ENCODE measurements at places on chromosomes 4 and X. TPM values are rescaled to one million over a fixed set of nuclear protein-coding genes. Genes with fewer than 3 reads are reported as not detected.

DNA sequence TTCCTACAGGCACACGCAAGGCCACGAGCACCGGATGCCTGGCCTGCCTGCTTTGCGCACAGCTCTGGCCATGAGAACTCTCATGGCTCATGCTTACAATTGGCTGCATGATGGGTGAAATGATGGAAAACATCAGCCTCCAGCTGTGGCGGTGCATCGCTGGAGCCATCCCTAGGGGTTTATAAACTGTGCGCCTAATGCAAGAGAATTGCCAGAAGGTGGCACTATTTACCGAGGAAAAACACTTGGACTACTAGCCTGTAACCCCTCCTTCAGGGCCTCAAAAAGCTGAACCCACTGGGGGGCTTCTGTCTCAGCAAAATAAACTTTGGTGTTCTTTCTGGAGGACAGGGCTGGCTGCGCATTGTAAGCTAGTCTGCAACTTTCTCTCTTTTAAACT, 51.9 kb downstream of the PHKA2 start:
- DNase-seq: peak; percentile 15

DNA sequence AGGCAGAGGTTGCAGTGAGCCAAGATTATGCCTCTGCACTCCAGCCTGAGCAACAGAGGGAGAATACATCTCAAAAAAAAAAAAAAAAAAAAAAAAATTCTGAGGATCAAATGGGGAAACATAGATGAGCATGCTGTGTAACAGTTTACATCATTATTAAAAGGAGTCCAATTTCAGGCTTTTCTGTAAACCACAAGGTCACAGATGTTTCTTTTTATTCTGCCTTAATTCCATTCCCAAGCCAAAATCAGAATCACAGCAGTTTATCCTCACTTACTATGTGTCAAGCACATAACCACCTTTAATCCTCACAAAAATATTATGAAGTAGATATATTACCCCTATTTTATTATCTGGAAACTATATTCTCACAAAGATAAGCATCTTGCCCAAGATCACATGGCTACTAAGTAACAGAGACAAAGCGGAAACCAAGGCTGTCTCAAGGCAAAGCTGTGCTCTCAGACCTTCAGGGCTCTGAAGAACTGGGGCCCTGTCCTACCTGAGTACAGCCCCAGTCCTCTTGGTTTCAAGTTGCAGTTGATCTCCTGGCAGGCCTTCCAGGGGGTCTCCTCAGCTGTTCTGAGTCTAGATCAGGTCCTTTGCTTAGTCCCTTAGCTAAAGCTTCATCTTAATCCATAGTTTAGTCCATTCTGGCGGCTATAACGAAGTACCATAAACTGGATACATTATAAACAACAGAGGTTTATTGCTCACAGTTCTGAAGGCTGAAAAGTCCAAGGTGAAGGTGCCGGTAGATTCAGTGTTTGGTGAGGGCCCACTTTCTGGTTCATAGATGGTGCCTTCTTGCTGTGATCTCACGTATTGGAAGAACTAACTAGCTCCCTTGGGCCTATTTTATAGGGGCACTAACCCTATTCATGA, 141.3 kb downstream of the PALLD start:
- no peak for DNase-seq

GRCh38 chrX:67104982-67105757, 438.7 kb upstream of the AR start:
- DNase-seq: no peak

DNA sequence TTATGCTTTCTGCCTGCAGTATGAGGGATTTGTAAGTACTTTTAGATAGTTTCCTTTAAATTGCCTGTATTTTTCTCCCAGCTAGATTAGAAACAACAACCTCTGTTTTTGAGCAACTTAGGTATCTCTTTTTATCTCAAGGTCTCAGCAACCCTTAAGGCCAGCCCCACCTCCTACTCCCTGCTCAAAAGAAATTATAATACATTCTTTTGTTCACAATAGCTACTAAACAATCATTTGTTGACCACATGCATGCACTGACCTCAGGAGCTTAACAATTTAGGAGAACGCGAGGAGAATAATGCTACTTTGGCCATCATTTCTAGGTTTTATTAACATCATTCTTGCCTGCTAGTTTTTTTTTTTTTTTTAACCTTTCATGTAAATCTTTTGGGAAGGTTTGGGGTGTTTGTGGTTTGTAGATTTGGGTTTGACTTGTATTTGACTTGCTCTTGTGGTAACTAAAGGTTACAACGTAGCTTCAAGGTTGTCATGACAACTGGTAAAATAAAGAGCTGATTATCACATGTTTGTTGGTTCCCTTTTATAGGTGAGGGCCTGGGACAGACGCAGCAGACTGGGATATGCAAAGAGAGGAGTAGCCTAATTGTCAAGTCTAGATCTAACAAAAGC, 145.4 kb upstream of the PLAC1 start:
- DNase-seq: no peak

DNA sequence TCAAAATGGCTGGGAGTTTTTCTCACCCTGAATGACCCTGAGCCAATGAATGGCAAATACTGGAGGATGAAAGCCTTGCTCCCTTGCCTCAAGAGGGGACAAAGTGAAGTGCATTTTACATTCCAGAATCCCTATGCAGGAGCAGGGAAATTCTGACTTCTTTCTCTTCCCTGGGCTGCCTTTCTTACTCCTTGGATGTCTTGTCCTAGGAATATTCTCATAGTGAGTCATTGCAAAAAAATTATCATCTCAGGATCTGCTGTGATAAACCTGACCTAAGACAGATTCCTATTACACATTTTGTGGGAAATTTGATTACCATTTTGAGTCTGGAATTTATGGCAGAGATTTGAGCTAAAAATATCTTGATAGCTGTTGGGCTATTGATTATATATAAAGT, 199.9 kb downstream of the TMA16 start:
- no peak for DNase-seq

- DNase-seq: no peak
Observed at GRCh38 chr4:26746802-26747213, 113.8 kb upstream of the STIM2 start.

GRCh38 chrX:42079968-42080367, 156.6 kb upstream of the CASK start:
- no peak for DNase-seq

MAGEC2 gene
- polyA plus RNA-seq: not detected

NSG1 gene
- 3.4 TPM for polyA plus RNA-seq

CC2D2A gene
- 13.0 TPM for polyA plus RNA-seq

CXCL9 gene
- polyA plus RNA-seq: 0.06 TPM

PRDM8 gene
- 17.1 TPM for polyA plus RNA-seq

CITED1 gene
- 13.1 TPM for polyA plus RNA-seq

FGB gene
- not detected for polyA plus RNA-seq

Measured in hindlimb muscle (tissue), 1 donor.